CD4-positive, alpha-beta T cell treated with Interleukin-10 for 1 hour (primary cell): ENCODE measurements at places on chromosomes 16 and 17.
A peak's percentile ranks its signal among the peaks of the same experiment; 100 is the strongest.

GRCh38 chr16:80120899-80121521 lies 419.8 kb upstream of the DYNLRB2 start:
- DNase-seq = no peak

DNA sequence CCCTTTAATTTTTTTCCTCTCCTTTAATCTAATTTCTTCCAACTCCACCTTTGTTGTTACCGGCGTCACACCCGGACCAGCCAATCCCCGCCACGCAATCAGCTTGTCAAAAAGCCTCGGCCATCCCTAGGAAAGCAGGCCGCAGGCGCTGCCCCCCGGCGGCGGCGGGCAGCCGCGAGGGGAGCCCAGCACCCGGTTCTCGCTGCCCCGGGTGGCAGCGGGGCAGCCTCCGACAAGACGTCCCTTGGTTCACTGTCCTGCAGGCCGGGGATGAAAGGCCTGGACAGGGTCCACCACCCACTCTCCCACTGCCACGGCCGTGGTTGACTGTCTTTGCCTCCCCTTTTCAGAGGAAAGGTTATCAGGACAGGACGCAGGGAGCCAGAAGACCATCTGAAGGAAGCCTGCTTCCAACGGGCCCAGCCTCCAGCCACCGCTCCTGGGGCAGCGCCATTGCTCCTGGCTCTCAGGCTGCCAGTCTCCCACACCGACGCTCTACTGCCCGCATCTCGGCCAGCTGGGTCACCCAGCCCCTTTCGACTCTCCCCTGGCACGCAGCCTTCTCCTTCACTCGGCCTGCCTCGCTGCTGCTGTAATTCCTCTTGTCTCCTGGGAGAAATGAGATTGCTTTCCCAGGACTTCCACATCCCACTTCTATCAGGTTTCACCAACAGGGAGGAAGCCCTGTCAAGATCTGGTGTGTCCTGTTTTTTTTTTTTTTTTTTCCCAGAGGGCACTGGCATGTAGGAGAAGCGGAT lies 2.8 kb upstream of the UBTF start:
- DNase-seq = peak; percentile 66

GRCh38 chr17:61427567-61427966 lies 24.7 kb upstream of the TBX4 start:
- DNase-seq = no peak

GRCh38 chr17:29930409-29931010 lies 482 bp upstream of the SSH2 start:
- no peak for DNase-seq

DNA sequence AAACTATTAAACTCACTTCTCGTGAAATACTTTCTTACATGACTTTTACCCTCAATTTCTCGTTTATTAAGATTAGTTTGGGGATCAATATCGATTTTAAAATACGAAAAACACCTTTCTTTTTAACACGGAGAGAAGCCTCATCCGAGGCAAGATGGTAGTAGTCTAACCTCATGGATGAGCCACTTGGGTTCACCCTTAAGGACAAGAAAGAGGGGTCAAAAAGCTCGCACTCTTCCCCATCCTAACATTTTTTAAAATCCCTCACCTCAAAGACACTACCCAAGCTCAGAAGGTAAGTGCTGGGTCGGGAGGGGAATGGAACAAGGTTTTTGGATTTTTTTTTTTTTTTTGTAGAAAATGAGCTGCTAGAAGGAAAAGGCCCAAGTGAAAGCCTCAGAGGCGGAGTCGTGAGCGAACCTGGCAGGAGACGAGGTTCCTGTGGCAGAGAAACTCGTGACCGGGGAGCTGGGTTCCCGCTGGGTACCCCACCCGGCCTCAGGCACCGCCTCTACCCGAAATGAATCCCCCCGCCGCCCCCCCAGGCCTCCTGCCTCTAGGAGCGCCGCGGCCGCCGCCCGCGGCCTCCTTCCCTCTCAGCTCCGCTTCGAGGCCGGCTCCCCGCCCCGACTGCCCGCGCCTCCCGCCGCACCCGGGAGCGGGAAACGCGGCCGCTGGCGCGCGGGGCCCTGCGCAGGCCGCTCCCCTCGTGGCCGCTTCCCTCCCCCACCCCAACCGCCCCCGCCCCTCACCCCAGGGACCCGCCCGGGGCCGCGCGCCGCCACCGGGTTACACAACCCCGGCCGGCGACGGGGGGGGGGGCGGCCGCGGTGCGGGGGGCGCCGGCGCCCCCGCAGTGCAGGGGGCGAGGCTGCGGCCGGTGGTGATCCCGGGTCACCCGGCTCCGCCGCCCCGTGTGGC lies 1.6 kb downstream of the NUFIP2 start:
- DNase-seq = peak; percentile 71

DNA sequence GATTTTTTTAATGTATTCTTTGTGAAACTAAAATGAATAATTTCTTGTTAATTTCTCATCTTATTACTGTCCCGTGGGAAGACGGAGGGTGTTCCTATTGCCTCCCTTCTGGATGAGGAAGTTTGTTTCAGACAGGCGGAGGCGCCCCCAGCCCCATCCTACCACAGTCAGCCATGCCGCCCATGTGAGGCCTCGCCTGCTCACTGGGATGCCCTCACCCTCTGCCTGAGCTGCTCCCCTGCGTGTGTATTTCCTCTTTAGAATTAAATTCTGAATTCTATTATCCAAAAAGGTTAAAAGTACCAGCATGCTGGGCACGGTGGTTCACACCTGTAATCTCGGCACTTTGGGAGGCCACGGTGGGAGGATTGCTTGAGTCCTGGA lies 14.0 kb downstream of the KCTD2 start:
- no peak for DNase-seq

DNA sequence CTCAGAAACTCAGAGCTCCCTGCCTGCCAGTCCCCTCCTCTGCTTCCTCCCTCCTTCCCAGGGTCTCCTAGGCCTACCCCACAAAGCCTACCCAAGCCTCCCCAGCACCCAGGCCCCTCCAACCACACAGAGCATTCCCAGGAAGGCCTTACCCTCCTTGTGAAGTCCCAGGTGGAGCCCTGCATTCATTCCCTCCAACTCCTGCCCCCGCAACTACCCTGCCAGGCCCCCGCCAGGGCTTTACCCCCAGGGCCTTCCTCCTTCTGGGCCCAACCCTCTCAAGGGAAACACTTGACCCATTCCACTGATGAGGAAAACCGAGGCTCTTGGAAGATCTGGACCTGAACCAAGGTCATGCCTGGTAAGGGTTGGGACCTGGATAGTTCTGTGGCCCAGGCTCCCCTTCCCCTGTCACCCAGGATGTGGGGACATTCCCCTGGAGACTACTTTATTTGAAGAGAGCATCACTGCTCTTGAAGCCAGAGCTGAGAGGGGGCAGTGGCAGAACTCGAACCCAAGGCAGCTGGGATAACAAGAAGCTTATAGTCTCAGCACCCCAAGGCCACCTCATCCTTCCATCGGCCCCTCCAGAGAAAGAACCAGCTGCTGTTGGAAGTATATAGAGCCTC lies 12.5 kb downstream of the PLLP start:
- DNase-seq = no peak

- no peak for DNase-seq
Measured at GRCh38 chr17:31738996-31739699, 119.9 kb downstream of the COPRS start.

DNA sequence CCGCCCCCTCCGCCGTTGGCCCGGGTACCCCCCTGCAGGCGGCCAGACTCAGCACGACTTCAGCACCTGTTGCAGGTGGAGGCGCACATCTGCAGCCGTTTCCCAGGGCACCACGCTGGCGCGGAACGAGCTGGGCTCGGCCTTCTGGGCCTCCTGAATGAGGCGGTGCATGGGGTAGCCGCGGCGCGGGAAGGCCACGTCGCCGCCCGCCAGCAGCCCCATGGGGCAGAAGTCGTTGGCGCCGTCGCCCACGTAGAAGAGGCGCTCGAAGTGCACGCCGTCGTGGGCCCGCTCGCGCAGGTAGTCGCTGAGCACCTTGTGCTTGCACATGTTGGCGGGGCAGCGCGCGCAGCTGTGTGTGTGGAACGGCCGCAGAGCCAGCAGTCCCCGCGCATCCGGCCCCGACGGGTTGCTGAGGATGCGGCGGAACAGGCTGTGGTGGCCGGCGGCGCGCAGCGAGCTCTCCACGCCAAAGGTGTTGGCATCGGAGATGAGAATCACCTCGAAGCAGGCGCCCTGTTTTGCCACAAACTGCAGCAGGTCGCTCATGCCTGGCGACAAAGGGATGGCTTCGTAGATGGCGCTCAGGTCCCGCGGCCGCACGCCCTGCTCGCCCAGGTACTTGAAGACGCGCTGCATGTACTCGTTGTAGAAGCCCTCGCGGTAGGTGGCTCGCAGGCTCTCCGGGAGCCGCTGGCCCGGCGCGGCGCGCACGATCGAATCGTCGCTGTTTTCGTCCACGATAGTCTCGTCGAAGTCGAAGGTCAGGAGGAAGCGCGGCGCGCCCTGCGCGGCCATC lies 6.2 kb downstream of the PHOSPHO1 start:
- peak; percentile 59 for DNase-seq

GRCh38 chr16:261031-261691 lies 14.6 kb downstream of the RGS11 start:
- DNase-seq = no peak

DNA sequence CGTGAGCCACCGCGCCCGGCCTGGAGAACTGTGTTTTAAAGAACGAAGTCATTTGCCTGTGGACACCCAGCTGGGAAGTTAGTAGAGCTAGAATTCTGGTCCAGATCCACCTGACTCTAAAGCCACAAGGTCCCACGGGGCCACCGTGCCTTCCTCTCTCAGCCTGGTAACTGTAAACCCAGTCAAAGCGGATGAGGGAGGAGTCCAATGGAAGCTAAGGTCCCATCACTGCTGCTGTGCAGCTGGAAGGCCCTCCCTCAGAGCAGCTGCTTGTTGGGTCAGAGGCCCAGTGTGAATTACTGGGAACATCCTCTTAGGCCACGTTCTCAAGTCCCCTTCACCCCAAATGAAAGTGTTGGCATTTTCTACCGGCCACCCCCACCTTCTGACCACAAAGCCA lies 48.8 kb upstream of the CACNG5 start:
- DNase-seq = no peak

DNA sequence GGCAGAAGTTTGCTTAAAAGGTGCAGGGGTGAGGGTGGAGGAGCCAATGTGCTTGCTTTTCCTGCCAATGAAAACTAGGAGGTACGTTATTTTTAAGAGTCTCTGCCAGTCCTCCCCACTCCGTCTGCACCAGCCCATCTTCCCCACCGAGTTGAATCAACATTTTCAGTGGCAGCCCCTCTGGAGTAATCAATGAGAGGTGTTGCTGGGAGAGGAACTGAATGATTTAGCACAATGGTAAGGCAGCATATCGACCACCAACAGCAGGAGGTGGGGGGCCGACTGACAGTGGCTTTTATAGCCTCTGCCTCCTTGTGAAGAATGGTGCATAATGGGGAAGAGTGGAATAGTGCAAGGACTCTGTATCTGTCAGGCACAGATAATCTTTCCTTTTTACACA lies 1465.0 kb upstream of the GOT2 start:
- no peak for DNase-seq

DNA sequence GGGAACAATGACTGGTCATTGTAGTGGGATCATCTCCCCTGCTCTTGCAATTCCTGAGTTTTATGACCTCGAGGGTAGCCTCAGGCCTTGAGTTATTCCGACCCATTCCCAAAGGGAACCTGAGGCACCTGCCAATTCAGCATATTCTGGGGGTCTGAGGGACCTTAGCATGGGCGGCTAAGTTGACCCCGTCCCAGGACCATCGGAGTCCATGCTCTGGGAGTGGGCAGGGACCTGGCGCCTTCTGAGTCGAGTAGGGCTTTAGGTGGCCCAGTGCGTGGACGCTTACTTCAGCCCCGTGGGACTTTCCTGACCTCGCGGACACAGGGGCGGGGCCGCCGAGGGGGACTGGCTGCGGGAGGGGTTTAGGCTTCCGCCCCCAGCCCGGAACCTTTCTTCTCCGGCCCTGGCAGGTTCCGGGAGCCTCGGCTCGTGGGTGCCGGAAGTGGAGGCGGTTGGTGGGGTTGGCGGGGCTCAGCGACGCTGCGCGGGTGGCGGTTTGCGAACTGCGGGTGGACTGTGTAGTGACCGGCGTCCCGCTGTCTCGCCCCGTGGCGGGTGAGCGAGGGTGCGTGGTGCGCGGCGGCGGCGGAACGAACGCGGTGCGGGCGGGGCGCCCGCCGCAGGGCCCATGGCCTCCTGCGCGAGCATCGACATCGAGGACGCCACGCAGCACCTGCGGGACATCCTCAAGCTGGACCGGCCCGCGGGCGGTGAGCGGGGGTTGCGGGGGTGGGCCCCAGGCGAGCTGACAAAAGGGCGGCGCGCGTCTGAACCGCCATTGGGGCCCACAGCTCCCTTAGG lies at the start of gene EDC4:
TSS of gene EDC4 (plus strand) at position 422 of the 804 bp plus-strand sequence. CDS start at position 632, 210 bp downstream.
- DNase-seq = peak; percentile 91

DNA sequence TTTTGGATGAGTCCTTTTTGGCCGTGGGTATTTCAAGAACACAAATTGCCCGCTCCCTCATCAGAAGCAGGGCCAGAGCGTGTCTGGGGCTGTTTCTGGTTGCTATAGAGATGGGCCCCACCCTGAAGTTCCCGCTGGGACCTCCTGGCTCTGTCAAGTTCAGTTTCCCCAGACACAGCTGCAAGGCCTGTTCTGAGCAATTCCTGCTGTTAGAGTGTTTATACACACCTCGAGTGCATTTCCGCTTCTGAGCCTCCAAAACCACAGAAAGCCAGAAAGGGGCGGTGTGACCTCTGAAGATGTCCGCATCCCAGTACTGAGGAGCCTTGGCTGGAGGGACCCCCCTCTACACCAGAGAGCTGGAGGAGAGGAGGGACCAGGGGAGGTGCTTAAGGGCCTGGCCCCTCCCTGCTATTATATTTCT lies 9.3 kb upstream of the WBP2 start:
- peak; percentile 64 for DNase-seq

DNA sequence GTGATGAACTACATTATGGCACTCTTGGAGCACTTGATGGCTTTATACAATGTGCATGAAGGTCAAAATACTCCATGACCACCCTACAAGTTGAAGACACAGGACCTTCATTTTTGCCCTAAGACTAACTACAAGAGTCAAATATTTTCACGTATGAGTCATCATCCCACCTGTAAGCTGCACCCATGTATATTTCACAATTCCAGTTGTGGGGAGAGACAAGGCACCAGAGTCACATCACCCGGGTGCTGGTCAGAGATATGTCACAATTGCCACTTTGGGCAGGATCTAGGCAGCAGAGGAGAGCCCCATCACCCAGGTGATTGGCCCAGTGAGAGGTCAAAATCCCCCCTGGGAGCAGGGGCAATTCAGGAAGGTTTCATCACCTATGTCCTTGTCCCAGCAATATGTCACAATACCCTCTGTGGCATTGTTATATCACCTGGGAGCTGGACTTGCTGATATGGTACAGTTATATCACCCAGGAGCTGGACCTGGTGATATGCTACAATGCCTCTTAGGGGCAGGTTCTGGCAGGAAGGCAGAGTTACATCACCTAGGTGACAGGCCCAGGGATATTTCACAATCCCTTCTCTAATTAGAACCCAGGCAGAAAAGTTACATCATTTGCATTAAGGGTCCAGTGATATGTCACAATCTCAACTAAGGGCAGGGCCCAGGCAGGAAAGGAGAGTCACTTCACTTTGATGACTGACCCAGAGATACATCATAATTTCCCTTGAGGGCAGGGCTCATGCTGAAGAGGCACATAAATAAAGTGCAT lies 1839.2 kb downstream of the TP53TG3F start:
- no peak for DNase-seq
